ENCODE measurements at places on chromosomes 1 and 21. TPM values are rescaled to one million over a fixed set of nuclear protein-coding genes. Genes with fewer than 3 reads are reported as not detected.
A peak's percentile ranks its signal among the peaks of the same experiment; 100 is the strongest.

- DNase-seq, result no peak
Measured at GRCh38 chr1:117014209-117014608, 12.6 kb downstream of the CD101 start.

GRCh38 chr1:97137862-97138514, 416.4 kb downstream of the PTBP2 start:
- peak; percentile 17 for DNase-seq

- no peak for DNase-seq
Measured at GRCh38 chr1:44282704-44283426, 69.6 kb downstream of the DMAP1 start.

DNA sequence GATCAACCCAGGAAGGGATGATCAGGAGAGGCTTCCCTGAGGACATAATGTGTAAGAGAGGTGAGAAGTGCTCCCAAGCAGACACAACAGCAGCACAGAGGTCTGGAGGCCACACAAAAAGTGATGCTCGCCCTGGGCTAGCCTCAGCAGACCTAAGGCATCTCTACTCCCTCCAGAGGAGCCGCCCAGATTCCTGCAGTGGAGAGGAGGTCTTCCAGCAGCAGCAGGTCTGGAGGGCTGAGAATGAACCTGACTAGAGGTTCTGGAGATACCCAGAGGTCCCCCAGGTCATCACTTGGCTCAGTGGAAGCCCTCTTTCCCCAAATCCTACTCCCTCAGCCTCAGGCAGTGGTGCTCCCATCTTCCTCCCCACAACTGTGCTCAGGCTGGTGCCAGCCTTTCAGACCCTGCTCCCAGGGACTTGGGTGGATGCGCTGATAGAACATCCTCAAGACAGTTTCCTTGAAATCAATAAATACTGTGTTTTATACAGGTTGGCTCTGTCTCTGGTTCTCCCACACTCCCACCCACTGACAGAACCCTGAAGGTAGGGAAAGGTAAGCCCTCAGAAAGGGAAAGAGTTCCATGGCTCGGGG, 5.0 kb downstream of the GJB3 start:
- no peak for DNase-seq

DNA sequence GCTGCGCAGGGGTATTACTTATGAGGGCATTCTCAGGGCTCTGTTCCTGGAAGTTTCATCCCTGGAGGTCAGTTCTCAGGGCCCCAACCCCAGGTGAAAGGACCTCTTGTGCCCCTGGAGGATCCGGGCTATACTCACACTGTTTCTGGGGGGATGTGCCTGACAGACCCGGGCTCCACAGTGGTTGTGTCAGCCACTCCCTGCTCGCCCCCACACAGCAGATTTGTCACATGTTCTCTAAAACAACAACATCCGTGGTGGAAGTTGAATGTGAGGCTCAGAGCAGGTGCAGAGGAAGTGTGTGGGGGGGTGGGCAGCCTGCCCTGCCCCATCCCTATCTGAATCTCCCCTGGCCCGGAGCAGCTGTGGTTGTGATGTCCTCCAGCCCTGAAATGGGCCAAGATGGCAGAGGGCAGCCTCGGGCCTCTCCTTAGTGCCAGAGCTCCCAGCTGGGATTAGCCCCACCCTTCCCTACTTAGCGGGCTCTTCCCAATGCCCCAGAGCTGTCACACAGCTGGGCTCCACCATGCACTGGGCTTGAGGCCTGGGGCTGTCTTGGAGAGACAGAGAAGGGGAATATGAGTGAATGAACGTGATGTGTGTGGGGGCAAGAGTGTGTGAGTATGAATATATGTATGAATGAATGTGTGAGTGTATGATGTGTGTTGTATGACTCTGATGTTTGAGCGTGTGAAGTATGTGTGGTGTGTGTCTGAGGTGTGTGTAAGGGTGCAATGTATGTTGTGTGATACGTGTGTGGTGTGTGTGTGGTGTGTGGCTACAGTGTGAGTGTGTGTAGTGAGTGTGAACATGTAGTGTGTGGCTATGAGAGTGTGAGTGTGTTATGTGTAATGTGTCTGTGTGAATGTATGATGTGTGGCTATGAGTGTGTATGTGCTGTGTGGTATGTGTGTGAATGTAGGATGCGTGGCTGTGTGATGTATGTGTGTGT, 1.5 kb upstream of the FCMR start:
- no peak for DNase-seq

DNA sequence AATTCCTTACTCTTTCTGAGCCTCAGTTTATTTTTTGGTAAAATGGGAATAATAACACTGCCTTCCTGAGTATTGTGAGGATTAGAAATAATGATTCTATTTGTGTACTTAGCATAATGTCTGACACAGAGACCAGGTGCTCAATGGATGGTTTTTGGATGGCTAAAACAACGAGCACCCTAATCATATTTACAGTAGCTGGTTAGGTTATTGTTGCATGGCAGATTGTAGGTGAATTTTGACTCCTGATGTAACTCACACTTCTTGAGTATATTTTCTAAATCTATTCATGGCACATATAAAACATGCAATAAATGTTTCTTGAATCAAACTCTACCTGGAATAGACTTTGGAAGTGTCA, 11.9 kb upstream of the DUSP10 start:
- DNase-seq, result no peak

- no peak for DNase-seq
Measured at GRCh38 chr1:194698908-194699318, 1512.5 kb upstream of the B3GALT2 start.

- DNase-seq, result no peak
Measured at GRCh38 chr1:218546314-218546713, 201.2 kb downstream of the TGFB2 start.

DNA sequence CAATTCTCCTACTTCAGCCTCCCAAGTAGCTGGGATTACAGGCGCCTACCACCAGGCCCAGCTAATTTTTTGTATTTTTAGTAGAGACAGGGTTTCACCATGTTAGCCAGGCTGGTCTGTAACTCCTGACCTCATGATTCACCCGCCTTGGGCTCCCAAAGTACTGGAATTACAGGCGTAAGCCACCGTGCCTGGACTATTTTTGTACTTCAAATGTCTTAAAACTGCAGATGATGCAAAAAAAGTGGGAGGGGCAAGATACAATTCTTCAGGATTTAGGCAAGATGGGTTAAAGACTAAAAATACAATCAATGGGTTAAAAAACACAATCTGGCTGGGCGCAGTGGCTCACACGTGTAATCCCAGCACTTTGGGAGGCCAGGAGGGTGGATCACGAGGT, 4.7 kb downstream of the SCAF4 start:
- DNase-seq, result no peak

- DNase-seq, result no peak
Measured at GRCh38 chr1:182633657-182634281, 29.6 kb upstream of the RGS16 start.

DNA sequence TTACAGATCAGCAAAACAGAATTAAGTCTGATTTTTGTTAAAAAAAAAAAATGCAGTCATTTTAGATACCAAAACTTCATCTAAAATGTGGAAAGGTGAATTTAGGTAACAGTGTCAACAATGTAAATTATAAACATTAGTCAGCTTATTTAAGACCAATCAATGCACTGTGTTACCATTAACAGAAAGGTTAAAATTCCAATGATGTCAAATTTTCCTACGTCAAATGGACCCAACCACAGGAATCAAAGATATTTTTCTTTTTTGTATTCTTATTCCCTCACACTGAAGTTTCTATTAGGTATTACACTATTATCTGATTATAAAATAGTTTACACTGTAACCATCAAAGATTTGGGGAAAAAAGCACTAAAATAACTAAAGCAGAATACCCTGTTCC, 6.5 kb downstream of the ARHGAP29 start:
- DNase-seq, result no peak

GRCh38 chr1:169779970-169780369, 14.7 kb downstream of the METTL18 start:
- DNase-seq, result no peak

- DNase-seq, result no peak
Measured at GRCh38 chr1:3186526-3186921, 117.5 kb downstream of the PRDM16 start.

DNA sequence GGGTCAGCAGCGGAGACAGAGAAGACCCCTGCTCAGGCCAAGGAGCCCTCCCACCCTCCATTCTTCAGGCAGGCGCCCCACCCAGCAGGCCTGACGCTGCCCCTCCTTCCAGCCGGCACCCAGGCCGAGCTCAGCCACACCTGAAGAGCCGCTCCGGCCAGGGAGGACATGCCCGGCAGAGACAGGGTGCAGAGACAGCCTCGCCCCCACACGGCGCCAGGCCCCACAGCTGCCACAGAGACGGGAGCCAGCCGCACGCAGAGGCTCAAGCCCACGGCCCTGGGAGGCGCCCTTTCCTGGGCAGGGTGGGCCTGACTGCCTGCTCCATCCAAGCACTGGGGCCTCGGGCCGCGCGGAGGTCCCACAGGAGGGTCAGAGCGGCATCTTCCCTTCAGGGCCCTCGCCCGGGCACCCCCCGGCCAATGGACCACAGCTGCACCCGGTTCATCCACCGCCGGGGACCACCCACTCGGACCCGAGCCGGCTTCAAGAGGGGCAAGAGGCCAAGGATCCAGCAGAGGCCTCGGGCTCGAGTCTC, 5.2 kb downstream of the TTLL10 start:
- DNase-seq, result no peak

- DNase-seq, result no peak
Measured at GRCh38 chr21:35525443-35525842, 476.3 kb upstream of the RUNX1 start.

- DNase-seq, result no peak
Measured at GRCh38 chr1:68230484-68230802, 1.9 kb downstream of the WLS start.

DNA sequence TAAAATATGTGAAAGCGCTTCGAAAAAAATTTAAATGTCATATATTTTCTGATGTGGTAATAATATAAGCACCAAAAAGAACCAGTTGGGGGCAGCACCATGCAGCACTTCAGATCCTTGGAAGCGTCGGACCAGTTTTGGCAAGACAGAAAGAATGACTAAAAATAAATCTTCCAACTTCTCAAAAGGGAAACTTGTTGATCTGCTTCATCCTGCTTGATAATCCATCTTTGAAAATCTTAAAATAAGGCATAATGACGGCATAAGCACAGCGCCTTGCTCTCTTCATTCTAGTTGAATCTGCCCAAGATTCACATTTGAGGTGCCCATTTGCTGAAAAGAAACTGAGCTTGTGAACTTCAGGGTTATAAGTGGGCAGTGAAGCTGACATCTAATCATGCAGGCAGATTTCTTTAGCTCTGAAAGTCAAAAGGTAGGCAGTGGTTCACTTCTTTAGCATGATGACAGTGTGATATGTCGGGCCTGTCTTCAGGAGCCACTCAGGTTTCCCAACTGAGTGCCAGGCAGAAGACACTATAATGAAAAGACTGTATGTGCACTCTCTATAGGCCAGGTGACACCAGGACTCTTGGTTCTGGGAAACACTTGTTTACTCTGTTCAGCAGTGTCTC, 19.8 kb upstream of the MUTYH start:
- peak; percentile 38 for DNase-seq

DNA sequence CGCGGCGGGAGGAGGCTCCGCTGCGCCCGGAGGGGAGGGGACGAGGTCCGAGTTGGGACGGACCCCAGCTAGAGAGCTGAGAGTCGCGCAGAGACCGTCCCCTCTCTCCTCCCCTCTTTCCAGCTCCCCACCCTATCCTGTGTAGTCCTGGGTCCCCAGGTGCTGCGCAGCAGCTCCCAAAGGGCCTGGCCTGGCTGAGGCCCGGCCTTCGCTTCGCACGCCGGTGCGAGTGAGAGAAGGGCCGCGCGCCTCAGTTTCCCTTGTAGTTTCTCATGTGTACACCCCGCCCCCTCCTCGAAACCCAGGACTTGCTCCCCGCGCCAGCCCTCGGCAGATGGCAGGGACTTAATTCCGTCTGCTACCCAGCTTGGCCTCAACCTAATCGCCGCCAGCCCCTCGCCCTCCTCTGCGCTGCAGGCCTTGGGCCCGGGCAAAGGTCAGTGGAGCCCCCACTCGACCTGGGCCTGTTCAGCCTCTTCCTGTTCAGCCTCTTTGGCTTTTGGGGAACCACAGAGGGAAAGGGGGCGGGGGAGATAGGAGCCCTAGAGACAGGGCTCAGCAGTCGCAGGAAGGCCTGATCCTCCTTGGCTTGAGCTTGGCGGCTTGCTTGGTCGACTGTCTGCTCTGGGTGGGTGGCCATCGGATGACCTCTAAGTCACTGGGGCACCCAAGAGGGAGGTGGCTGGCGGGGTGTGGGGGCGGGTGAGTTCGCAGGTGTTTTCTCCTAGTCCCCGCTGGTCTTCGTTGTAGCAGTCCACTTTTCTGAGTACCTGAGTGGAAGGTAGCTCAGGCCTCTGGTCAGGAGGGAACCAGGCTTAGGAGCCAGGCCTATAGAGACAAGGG, 1.0 kb downstream of the ZNF687 start:
- DNase-seq, result no peak

DNA sequence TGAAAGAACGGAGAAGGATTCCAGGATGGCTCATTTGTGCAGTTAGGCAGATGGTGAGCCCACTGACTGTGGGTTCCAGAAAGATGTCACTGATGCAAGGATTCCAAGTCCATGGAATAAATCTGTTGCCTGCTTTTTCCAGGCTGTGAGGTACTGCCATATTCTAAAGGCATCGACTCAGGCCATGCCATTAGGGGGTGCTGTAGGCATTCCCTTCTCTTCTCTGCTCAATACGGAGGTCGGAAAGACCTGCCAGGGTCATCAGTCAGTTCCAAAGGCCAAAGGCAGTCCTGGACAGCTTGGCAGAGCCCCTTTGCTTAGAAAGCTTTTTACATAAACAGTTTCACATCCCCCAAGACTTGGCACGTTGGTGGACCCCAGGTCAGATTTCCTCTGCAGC, 31.7 kb upstream of the TMEM125 start:
- DNase-seq, result peak; percentile 40

- no peak for DNase-seq
Measured at GRCh38 chr1:243332440-243332839, 76.6 kb downstream of the SDCCAG8 start.

- no peak for DNase-seq
Measured at GRCh38 chr1:231751415-231751814, 124.8 kb downstream of the DISC1 start.

DNA sequence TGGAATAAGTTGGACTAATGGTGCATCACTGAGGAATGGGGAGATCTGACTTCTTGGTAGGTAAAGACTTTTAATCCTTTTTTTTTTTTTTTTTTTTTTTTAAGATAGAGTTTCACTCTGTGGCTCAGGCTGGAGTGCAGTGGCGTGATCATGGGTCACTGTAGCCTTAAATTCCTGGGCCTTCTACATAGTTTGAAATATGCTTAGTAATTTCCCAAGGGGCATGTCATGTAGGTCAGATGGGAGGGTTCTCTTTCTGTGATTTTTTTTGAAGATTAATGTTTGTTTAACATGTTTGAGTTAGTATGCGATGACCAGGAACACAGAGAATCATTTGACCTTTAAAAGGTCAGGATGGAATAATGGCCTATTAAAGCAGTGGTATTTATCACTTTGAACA, 129.1 kb downstream of the S1PR1 start:
- DNase-seq, result no peak

Gene PIGM
- 6.9 TPM for total RNA-seq

Gene F13B
- total RNA-seq, result 0.12 TPM

Gene CFHR1
- total RNA-seq, result 1.3 TPM

Gene RIPK4
- total RNA-seq, result 1.8 TPM
